ENCODE measurements at places on chromosomes 2 and 18.

DNA sequence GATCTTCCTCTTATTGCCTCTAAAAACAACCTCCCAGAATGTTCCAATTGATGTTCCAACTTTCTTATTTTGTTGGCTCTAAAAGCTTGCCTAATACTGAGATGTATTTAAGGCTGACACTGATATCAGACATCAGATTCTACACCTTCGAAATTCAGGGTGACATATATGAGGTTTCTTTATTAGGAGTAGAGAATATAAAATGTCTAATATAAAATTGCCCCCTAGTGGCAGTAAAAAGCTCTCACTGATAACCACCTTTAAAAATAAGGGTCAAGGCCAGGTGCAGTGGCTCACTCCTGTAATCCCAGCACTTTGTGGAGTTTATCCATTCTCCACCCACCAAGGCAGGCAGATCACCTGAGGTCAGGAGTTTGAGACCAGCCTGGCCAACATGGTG lies 789.7 kb upstream of the SLC39A10 start:
- no peak for DNase-seq

GRCh38 chr2:98759338-98759737 lies 28.4 kb upstream of the MGAT4A start:
- no peak for DNase-seq

DNA sequence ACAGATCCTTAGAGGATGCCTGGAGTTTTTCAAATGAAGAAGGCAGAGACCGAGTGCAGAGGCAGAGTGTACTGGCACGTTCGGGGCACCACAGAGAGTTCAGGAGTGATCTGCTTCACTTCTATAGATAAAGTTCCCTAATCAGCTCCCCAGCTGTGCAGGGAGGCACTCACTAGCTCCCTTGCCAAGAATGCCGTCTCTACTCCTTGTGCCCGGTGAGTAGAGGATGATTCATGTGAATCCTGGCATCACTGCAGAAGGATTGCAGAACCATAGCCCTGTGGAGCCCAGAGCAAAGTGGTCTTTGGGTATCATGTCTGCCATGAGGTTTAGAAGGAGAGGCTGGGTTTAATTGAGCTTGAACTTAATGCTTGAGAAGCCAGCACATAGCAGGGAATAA lies 510.1 kb upstream of the RAB6C start:
- no peak for DNase-seq

DNA sequence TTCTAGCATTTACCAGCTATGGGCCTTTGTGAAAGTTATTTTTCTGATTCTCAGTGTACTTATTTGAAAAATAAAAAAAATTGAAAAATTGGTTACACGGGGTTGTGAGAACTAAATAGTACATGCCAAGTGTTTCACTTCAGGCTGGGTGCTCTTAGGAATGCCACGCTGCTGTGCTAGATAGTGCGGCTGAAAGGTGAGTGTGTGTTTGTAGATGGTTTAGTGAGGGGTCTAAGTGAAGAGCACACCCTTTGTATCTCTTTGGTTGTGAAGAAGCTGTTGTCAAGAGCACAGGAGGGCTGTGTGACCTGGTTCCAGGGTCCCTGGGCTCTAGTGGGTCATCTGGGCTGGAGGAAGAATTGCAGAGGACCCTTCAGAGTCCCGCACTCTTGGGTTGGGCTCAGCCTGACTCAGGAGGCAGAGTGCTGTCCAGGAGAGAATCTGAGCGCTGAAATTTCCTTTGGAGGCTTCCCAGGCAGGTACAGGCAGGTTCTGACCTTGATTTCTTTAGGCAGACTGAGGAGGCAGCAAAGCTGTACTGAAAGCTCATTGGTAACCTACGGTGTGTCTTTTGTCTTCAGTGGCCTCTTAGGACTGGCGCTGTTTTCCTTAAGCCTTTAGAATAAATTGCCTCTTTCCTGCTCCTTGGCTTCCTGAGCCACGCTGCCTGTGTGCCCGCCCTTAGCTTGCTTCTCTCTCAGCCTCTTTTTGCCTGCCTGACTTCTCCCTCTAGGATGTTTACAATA lies 44.4 kb downstream of the MAP4K4 start:
- DNase-seq, result peak; percentile 18

GRCh38 chr2:173196080-173196479 lies 120.4 kb downstream of the MAP3K20 start:
- no peak for DNase-seq

- no peak for DNase-seq
These were observed 232.1 kb downstream of the LOXHD1 start for GRCh38 chr18:46424898-46425297.

DNA sequence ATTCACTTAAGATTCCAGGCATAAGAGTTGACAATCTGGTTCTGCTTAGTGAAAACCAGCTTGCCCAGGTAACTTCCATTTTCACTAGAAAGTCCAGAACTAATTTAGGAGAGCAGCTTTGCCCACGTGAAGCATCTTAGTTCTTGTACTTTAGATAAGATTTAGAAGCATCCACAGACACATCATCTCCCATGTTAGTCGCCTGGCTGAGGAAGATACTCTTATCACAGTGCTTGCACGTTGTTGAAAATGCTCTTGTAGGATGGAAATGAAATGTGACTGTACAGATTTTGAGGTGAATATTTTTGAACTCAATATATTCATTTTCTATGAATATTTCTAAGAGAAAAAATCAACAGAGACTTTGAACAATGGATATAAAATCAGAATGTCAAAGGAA lies 159.7 kb downstream of the SOCS6 start:
- no peak for DNase-seq

DNA sequence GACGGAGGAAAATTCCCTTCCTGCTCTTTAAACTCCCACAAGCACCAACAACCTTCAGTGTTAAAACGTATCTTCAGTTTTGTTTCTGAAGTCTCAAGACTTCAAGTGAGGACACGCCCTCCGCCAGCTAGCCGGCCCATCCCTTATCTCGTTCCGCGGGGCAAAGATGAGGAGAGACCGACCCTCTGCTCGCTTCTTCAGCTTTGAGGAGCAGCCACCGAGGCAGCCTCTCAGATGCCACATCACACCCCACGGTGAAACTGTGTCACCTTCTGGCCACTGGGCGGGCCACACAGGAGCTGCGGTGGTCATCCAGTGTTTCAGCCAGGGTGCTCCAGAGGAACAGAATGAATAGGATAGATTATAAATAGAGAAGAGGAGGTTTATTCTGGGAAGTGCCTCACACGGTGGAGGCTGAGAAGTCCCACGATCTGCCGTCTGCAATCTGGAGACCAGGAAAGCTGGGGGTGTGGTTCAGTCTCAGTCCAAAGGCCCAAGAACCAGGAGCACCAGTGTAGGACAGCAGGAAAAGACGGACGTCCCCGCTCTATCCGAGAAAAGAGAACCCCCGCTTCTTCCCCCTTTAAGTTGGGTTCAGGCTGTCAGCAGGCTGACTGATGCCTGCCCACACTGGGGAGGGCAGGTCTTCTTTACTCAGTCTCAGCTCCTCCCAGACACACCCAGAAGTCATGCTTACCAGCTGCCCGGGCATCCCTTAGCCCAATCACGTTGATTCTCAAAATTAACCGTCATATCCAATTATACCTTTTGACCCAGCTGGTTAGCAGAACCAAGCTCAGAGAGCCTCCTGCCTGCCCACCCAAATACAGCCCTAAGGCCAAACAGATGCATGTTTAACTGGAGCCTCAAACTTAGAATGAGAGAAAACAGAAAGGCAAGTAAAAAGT lies 399.7 kb upstream of the ID2 start:
- DNase-seq, result no peak

GRCh38 chr2:12251121-12251520 lies 465.6 kb upstream of the TRIB2 start:
- DNase-seq, result no peak

DNA sequence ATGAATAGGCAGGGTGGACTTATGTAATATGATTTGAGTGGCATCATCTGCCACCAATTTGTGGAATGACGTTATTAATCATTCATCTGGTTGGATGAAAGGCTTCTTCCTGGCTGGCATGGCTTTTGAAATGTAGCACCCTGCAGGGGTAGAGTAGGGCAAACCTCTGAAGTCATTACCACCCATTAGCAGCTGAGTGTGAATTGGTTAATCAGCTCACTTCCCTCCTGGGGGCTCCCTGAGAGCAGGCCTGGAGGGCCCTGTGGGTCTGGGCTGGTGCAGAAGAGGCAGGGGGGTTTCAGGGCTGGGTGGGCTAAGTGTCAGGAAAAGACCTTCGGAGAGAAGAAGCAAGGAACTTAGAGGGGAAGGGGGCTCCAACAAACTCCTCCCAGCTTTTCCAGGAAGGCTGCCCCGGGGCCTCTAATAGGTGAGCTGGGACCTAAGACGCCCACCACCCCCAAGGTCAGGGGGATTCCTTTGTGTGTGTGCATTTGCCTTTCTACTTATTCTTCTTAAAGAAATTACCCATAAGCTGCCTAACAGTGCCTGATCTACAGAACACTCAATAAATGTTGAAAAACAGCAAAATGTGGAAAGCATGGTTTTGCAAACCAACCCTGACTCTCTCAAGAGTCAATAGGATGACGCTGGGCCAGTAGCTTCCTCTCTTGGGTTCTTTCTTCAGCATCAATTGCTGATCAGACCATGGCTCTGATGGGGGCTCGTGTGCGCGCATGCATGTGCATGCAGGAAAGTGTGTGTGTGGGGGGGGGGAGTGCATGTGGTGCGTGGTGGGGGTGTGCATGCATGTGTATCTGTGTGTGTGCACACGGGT lies 49.7 kb upstream of the ZNF516 start:
- no peak for DNase-seq

GRCh38 chr2:233760043-233760442 lies at the start of gene UGT1A1:
Gene UGT1A1 (plus strand): TSS chr2:233760270. CDS start chr2:233760288, 18 bp downstream.
- DNase-seq, result no peak

GRCh38 chr2:172231508-172231907 lies 128.8 kb upstream of the DLX2 start:
- no peak for DNase-seq

- no peak for DNase-seq
These were observed 35.3 kb upstream of the KCNF1 start for GRCh38 chr2:10876394-10876793.

GRCh38 chr2:45445037-45445436 lies 166.0 kb downstream of the SRBD1 start:
- DNase-seq, result no peak

- DNase-seq, result no peak
These were observed 209.1 kb downstream of the RAD51AP2 start for GRCh38 chr2:17309181-17309580.

DNA sequence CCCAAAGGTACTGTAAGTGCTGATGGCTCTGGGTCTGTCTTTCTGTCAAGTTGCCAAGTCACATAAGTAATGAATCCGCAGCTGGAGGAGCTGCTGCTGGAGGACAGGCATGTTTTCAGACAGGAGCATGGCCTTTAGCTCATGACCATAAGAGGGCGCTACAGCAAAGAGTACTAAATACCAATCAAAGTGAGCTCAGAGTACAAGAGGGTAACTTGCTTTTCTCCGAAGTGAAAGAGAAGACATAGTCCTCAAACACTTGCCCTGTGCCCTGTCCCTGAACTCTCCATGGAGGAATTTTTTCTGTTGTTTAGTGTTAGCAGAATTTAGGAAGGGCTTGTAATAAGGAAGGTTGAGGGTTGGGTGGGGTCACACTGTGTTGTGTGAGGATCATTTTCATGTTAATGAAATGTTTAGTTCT lies 58.0 kb upstream of the EML6 start:
- DNase-seq, result peak; percentile 56

DNA sequence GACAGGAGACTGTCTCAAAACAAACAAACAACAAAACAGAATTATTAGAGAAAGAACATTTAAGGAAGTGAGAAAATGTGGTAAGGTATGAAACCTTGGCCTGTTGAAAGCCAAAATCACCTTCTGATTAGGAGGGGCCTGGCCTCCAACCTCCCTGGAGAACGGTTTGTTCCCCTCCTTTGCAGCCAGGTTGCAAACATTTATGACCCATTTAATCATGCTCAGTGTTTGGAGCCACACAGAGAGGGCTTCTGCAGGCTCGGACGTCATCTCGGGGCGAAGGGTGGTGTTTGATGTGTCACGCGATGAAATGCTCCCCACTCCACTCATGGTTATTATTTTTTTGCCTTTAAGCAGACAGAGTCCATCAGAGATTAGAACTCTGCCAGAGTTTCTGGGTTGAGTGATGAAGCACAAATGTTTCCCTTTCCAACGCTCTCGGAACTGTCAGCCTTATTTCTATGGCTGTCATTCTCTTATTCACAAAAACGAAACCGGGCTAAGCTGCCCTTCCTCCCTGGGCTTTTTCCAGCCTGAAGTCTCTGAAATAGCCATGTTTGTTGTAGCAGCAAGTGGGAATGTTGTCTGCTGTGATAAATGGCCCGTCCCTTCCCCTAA lies 33.6 kb upstream of the ROCK2 start:
- DNase-seq, result no peak

GRCh38 chr2:111025288-111025687 lies 95.4 kb upstream of the BCL2L11 start:
- no peak for DNase-seq

DNA sequence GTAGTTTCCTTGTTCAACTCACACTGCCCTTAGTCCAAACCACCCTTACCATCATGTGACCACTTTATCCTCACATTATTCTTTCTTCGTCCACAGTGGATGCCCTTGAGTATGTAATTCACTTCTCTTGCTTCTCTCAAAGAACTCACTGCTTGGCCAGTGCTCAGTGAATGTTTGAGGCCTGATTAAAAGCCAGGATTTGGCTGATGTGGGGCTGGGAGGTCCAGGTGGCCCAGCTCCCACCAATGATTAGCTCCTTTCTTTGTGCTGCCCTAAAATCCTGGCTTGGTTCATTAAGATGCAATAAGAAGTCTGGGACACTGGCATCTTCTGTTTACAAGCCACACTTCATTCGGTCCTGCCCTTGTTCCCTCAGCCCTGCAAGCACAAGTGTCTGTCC lies 97.8 kb upstream of the CELF4 start:
- no peak for DNase-seq

DNA sequence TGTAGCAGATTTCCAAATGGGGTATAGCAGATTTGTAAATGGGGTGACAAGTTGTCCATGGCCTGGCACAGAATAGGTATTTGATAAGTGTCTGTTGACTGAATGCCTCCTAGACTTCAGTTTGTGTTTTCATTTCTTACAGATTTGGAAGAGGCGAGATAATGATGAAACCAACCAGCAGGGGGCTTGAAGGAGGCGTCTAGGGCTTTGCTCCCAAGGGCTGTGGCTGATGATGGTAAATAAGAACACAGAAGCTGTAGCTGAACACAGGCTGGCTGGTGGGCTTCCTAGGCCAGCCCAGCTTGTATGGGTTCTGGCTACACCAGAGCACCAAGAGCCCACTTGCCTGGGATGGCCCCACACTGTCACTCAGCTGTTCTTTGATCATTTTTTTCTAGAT lies 19.4 kb downstream of the SFTPB start:
- DNase-seq, result peak; percentile 49

GRCh38 chr2:184729581-184729980 lies 131.3 kb downstream of the ZNF804A start:
- DNase-seq, result no peak

DNA sequence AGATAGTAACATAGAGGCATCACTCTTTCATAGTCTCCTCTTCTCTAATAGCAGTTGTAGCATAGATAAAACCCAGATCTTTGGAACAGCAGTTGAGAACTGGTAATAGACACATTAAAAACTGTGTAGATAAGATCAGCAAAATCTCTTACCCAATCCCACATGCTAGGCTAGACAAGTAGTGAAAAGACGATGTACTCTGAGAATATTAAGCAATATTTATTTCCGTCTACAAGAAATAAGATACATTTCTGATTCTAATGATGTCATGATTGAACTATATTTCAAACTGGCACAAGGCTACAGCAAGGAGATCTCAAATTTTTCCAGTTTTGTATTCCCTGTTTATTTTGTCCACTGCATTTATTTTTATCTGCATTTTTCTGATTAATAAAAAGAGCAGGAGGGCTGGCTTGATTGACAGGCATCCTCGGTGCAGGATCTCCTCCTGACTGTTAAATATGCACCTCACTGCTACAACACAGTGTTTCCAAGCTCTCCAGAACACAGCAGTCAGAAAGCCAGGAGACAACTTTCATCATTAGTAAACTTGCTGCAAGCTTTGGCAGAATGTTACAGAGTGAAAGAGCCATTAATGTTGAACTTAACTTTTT lies 73.3 kb upstream of the ATIC start:
- no peak for DNase-seq
